ENCODE measurements at places on chromosomes 13 and 19.

DNA sequence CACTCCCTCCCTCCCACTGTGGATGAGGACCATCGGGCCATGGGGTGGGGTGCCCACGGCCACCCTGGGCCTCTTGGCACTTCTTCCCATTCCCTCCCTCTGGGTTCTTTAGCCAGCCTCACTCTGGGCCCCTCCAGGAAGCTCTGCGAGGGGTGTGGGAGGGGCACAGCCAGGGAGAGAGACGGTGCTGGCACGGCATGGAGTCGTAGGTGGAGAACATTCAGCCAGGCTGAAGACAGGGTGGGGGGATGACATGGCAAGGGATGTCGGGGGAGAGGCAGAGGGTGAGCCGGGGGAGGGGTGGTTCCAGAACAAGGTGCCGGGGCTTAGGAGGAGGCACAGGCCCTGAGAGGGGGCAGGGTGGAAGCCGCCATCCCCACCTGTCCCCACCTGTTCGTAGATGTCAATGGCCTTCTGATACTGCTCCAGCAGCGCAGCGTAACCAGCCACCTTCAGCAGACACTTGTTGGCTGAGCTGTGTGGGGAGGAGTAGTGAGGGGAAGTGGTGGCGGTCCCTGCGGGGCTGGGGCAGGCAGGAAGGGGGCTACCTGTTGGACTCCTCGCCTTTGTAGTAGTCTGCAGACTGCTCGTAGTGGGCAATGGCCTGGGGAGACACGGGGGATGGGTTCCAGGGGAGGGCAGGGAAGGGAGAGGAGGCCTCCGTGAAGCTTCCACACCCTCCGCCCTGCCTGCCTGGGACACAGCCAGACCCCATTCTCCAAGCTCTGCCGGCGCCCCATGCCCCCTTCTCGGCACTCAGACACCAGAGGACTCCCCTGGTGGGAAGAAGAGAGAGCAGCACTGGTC lies 8.8 kb upstream of the KPTN start:
- no peak overlapping the region for H3K4me3 ChIP-seq
- H3K27ac ChIP-seq = no peak overlapping the region
- H3K36me3 ChIP-seq = no peaks in the 10 kb centered on the region
- H3K27me3 ChIP-seq = no peaks in the 10 kb centered on the region
- DNase-seq = no peak

DNA sequence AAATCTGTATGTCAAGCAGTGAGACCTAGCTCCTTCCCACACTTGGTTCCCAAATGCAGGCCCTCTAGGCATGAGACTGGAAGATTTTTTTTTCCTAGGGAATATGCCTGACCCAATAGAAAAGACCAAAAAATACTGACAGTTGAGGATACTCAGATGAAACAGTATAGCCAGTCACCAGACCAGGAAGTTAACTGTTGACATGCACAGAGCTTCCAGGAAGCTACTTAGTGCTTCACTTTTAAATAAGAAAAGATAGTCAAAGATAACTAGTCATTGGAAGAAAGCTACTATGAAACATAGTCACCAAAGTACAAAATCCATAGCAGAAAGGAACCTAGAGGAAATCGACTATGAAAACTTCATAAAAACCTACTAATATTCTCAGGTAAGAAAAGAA lies 32.3 kb downstream of the BRCA2 start:
- H3K27ac ChIP-seq = no peak overlapping the region
- H3K36me3 ChIP-seq = no peaks in the 10 kb centered on the region
- H3K27me3 ChIP-seq = no peaks in the 10 kb centered on the region
- no peak for DNase-seq
- no peak overlapping the region for H3K4me3 ChIP-seq
- H3K4me1 ChIP-seq = no peaks in the 10 kb centered on the region

GRCh38 chr13:90307136-90307535 lies 1040.4 kb upstream of the MIR17HG start:
- no peaks in the 10 kb centered on the region for H3K36me3 ChIP-seq
- no peaks in the 10 kb centered on the region for H3K4me1 ChIP-seq
- DNase-seq = no peak
- no peaks in the 10 kb centered on the region for H3K27me3 ChIP-seq
- no peak overlapping the region for H3K27ac ChIP-seq
- H3K4me3 ChIP-seq = no peak overlapping the region

GRCh38 chr19:20969898-20970297 lies 46.8 kb downstream of the ZNF85 start:
- H3K27me3 ChIP-seq = no peaks in the 10 kb centered on the region
- H3K27ac ChIP-seq = peak overlapping the region; percentile 68
- DNase-seq = no peak

DNA sequence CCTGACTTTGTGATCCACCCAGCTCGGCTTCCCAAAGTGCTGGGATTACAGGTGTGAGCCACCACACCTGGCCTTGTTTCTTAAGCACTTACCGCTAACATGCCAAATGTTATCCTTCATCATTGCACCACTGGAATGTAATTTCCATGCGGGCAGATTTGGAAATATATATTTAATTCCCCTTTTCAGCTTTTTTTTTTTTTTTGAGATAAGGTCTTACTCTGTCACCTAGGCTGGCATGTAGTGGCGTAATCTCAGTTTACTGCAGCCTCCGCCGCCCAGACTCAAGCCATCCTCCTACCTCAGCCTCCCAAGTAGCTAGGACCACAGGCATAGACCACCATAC lies 4.3 kb upstream of the UPK1A start:
- no peaks in the 10 kb centered on the region for H3K27me3 ChIP-seq
- no peaks in the 10 kb centered on the region for H3K36me3 ChIP-seq
- DNase-seq = no peak
- H3K4me3 ChIP-seq = no peak overlapping the region

DNA sequence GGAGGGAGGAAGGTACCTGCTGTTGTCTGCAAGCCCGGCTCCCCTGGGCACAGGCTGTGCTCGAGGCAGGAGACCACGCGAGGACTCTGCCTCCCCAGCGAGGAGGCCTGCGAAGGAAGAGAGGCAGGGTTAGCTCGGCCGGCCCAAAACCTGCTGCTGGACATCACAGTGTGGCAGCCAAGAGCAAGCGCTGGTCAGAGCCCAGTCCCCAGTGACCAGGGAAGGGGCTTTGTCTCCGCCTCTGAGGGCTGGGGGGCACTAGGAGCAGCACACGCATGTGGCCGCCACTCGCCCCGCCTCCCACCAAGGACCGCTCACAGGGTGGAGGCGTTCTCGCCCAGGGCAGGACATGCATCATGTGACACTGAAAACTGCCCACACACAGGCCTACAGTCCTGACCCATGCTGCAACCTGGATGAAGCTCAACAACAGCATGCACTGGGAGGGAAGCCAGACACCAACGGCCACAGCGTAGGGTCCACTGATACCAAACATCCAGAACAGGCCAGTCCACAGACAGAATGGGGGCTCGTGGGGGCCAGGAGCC lies 8.5 kb downstream of the MIER2 start:
- no peak overlapping the region for H3K27ac ChIP-seq
- H3K27me3 ChIP-seq = no peaks in the 10 kb centered on the region
- no peak overlapping the region for H3K4me3 ChIP-seq
- H3K36me3 ChIP-seq = no peaks in the 10 kb centered on the region

- no peak for DNase-seq
- H3K36me3 ChIP-seq = no peaks in the 10 kb centered on the region
- no peak overlapping the region for H3K4me3 ChIP-seq
- H3K4me1 ChIP-seq = no peaks in the 10 kb centered on the region
- no peaks in the 10 kb centered on the region for H3K27me3 ChIP-seq
These were observed 87.0 kb downstream of the MAB21L1 start for GRCh38 chr13:35389535-35389934.

- H3K36me3 ChIP-seq = no peaks in the 10 kb centered on the region
- no peak for DNase-seq
- peak overlapping the region; percentile 92 for H3K27ac ChIP-seq
- H3K4me1 ChIP-seq = no peaks in the 10 kb centered on the region
- H3K4me3 ChIP-seq = peak overlapping the region; percentile 82
These were observed 2.1 kb downstream of the TGFB1 start for GRCh38 chr19:41351339-41352245.

- H3K4me1 ChIP-seq = no peaks in the 10 kb centered on the region
- peak overlapping the region; percentile 66 for H3K4me3 ChIP-seq
- H3K27me3 ChIP-seq = no peaks in the 10 kb centered on the region
- DNase-seq = peak; percentile 91
These were observed 10.2 kb downstream of the STAP2 start for GRCh38 chr19:4328243-4328990.

DNA sequence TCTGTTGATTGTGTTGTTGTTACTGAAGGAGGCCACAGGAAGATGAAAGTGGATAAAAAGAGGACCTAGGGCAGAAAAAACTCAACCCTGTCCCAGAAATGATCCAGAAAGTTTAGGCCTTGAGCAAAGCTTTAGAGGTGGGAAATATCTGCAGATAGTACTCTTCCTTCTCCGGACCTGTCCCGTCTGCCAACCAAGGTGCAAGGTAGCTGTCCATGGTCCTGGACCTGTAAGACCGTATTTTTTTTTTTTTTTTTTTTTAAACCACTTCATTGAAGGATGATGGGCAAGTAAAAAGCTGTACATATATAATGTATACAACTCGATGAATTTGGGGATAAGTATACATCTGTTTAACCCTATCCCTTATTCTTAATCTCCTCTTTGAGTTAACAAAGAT lies 225.9 kb downstream of the OLFM4 start:
- no peaks in the 10 kb centered on the region for H3K27me3 ChIP-seq
- H3K4me1 ChIP-seq = no peaks in the 10 kb centered on the region
- no peak for DNase-seq
- no peaks in the 10 kb centered on the region for H3K36me3 ChIP-seq
- no peak overlapping the region for H3K4me3 ChIP-seq

DNA sequence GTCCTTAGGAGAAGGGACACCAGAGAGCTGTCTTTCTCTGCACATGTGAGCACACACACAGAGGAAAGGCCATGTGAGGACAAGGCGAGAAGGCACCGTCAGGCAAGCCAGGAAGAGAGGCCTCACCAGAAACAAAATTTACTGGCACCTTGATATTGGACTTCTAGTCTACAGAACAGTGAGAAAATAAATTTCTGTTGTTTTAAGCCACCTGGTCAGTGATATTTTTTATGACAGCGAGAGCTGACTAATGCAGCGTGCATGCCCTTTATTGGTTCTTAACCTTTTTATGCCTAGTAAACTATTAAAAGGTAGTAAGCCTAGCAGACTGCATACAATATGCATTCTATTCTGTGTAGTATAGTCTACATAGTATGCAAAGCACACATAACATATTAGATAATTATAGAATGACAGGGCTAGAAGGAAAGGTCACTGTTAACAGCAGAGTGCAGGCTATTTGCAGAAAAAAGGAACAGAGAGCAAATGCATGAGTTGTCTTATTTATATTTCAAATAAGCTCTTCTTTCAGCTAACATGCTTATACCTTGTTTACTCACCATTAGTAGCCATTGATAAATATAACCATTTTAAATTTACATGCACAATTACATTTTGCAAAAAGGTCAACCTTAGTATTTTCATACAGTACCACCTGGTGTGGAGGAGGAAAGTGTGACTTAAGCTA lies 25.2 kb upstream of the KATNAL1 start:
- no peaks in the 10 kb centered on the region for H3K27me3 ChIP-seq
- H3K4me1 ChIP-seq = no peaks in the 10 kb centered on the region
- H3K4me3 ChIP-seq = no peak overlapping the region
- no peak for DNase-seq
- no peak overlapping the region for H3K27ac ChIP-seq
- no peaks in the 10 kb centered on the region for H3K36me3 ChIP-seq
